ENCODE measurements at places on chromosomes 3 and 15.

DNA sequence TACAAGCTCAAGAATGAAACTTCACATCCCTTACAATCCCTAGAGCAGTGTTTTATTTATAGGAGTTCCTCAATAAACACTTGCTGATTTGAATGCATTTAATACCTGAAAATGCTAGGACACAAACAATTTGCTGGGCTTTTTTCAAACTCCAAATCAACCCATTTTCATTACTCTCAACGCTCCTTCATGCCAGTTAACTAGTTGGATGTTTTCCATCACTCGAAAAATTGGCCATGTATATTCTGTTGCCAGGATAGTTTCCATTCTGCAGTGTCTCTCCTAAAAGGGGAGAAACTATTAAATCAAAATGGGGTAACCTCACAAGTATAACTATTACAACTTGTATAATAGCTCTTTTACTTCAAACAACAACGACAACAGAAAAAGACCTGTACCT, 1.2 kb downstream of the GBE1 start:
- no peak for DNase-seq

GRCh38 chr3:141738022-141738890, at the start of gene RNF7:
Gene RNF7 (plus strand): TSS chr3:141738298. CDS start chr3:141738342, 44 bp downstream.
- DNase-seq = peak; percentile 89

- no peak for DNase-seq
These were observed 558.1 kb downstream of the RSL24D1 start for GRCh38 chr15:54638666-54639065.

DNA sequence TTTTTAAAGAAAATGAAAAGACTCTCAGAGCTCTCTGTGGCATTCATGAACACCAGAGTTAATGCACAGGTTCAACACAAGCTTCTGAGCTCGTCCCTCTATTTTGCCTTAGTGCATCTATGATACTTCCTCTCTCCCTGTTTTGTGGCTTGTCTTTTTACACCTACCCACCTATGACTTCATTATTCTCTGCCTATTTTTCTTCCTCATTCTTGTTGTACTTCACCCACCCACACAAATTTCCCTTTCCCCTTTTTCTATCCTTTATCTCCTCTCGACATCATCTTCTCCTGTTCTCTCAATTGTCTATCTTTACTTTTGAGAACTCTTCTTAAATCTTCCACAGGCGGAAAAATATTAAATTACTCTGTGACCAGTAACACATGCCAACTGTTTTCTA, 48.6 kb downstream of the OR5H15 start:
- no peak for DNase-seq

DNA sequence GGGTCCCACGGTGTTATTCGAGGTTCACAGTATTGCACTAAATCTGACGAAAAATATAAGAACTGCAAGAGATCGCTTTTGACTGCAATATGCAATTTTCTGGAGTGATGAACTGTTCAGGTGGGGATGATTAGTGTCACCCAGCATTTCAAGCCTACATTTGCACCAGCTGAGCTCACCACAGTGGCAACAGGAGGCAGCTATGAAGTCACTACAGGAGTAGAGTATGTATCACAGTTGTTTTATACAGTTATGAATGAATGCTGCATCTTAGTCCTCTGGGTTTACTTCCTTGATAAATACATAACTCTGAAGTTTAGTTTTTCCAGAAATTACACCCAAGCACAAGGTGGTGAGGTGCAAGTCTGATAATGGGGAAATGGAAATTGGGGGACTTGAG, 69.6 kb downstream of the CHSY1 start:
- DNase-seq = no peak

Measured in amygdala (tissue), 56 donors.